ENCODE measurements at places on chromosomes 4 and X.

DNA sequence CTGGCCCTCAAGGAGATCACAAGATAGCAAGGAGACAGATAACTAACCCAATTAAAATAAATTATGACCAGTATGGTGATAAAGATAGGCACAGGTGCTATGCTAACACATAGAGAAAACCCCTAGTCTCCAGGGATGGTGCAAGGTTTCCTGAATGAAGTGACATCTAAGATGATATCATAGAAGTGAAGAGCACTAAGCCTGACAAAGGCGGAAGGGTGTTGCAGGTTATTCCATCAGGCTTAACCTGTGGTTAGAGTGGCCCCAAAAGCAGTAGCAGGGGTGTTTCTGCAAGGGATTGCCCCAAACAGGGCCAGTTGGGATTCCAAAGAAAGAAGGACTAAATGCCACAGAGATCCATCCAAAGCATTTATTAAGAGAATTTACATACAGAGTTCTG lies 249.2 kb downstream of the IDS start:
- DNase-seq = no peak

DNA sequence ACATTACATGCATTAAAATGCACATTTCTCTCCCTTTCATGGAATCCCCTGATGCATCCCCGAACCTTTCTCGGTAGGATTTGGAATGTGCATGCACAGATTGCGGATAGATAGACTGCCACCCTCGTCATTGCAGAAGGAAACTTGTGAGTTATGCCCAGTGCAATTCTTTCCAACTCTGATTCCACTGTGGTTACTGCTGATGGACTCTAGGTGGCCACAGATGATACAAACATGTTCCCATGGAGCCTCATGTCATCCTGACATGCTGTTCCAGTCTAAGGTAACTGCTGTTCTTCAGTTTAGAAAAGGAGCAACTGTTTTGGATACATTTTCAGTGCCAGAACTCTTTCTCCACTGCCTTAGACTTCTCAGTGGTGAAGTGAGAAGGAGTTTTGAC lies 9.1 kb upstream of the VCX3B start:
- DNase-seq = no peak

GRCh38 chr4:102042871-102043802 lies 252.6 kb downstream of the BANK1 start:
- DNase-seq = no peak

GRCh38 chr4:105543346-105543745 lies 9.1 kb upstream of the ARHGEF38 start:
- no peak for DNase-seq

GRCh38 chr4:121773883-121774282 lies 8.9 kb upstream of the SMIM43 start:
- no peak for DNase-seq

DNA sequence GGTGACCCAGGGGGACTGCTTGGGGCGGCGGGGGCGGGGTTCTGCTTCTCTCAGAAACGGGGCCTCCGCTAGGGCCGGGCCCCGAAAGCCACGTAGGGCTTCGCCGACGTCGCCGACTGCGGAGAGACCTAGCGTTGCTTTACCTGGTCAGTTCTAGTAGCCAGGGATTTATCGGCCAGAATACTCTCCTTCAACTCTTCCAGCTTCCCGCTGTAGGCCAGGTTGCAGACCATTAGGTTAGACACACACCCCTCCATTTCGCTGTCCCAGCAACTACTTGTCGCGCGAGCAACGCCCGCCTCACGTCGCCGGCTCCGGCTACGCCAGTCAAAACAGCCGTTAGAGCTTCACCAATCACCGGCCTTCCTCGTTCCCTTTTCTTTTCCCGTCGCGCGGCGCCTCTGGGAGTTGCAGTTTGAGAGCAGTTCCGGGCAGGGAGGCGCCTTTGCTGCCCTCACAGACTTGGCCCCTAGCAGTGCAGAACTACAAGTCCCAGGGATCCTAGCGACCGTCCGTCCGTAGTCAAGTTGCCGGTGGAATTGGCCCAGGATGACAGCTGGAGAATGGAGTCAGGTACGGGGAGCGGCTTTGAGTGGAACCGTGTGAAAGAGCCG lies at the start of the genes ATG4A and PSMD10:
Gene ATG4A (plus strand): TSS at position 515 of the 614 bp plus-strand sequence. CDS start 49 bp downstream, at position 564.
Gene PSMD10 (minus strand): TSS at position 279 of the 614 bp plus-strand sequence. CDS start 22 bp downstream, at position 257.
- peak; percentile 93 for DNase-seq

GRCh38 chrX:7045238-7045955 lies 102.1 kb upstream of the STS start:
- DNase-seq = no peak

- peak; percentile 63 for DNase-seq
Measured at GRCh38 chr4:137659431-137659830, 127.1 kb upstream of the PCDH18 start.

- DNase-seq = peak; percentile 34
Measured at GRCh38 chr4:101660607-101661006, 129.9 kb upstream of the BANK1 start.

DNA sequence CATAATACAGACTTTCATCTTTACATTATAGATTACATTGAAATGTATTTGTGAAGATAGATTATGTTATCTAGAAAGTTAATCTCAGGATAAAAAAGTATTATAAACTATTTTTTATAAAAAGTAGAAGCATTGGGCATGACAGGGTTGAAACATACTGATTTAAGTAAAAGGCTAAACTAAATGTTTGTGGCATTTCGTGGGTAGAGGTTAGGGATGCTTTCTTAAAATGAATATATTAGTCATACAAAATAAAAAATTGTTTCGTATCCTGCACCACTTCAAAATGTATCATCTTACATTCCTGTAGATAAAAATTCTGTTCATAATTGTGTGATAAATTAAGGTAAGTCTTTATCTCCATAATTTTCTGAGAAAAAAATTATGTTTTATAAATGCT lies 603.6 kb downstream of the SPRY1 start:
- no peak for DNase-seq

DNA sequence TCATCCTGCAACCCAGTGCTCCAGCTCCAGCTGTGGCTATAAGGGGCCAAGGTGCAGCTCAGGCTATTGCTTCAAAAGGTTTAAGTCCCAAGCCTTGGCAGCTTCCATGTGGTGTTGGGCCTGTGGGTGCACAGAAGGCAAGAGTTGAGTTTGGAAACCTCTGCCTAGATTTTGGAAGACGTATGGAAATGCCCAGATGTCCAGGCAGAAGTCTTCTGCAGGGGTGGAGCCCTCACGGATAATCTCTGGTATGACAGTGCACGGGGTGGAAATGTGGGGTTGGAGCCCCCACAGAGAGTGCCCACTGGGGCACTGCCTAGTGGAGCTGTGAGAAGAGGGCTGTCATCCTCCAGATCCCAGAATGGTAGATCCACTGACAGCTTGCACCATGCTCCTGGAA lies 44.5 kb downstream of the CYTL1 start:
- no peak for DNase-seq
